ENCODE measurements at places on chromosomes 16 and 17. TPM values are rescaled to one million over a fixed set of nuclear protein-coding genes. Genes with fewer than 3 reads are reported as not detected.
A peak's percentile ranks its signal among the peaks of the same experiment; 100 is the strongest.

UMOD gene
- not detected for total RNA-seq

CDC27 gene
- 130 TPM for total RNA-seq

SENP3 gene
- total RNA-seq = 66.8 TPM

DNA sequence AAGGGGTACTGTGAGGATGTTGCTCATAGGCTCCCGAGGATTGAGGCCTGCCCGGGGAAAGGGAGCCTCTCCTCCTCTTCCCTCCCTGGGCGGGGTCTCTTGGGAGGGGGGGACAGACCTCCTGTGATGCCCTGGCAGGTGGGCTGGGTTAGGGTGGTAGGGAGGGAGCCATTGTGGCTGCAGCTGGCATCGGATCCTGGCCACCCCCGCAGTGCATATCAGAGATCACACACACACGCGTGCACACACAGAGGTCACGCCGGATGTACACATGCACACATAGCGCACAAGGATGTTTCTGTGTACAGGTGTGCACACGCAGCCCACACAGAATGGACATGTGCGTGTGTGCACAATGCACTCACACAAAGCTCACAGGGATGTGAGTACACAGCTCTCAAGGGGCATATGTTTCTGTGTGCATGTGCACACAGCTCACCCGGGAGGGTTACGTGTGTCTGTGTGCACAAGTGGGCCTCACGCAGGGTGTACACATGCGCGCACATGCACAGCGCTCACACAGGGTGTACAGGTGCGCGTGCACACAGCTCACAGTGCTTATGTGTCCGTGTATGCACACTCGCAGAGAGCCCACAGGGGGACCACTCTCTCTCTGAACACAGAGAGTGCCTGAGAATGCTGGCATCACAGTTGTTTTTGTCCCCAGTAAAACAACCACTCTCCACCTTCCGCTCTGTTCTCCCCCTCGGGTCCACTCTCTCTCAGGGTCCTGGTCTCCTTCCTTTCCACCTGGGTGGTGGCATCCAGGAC, 2.4 kb downstream of the GJD3 start:
- peaks cover 2% of the 10 kb centered on the region for H3K27me3 ChIP-seq
- DNase-seq = no peak
- no peak overlapping the region for H3K27ac ChIP-seq

GRCh38 chr17:44793885-44794842, 35.4 kb downstream of the ADAM11 start:
- peaks cover 23% of the 10 kb centered on the region for H3K36me3 ChIP-seq
- H3K27me3 ChIP-seq = peaks cover 2% of the 10 kb centered on the region
- DNase-seq = no peak
- H3K4me3 ChIP-seq = peak overlapping the region; percentile 53
- peaks cover 59% of the 10 kb centered on the region for H3K4me1 ChIP-seq

DNA sequence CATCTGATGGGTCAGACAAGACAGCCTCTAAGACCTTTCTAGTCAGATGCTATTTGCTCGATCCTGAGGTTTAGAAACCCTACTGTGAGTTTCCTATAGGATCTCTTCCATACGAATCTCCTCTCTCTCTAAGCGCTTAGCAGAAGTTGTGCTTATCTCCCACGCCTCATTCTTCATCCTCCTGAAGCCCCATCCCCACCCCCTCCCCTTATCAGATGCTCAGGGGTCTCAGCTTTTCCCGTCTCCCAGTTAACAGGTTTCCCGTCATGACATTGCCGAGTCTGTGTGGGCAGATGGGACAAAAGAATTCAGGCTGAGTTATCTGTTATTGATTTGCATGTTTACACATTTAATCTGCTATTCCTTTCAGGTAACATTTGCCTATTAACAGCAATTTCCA, 99.0 kb upstream of the PIRT start:
- H3K36me3 ChIP-seq = 0 out of 2 replicates have a peak, but pooled peaks cover 5% of the 10 kb centered on the region
- H3K4me3 ChIP-seq = no peak overlapping the region
- H3K27me3 ChIP-seq = no peaks in the 10 kb centered on the region
- no peak for DNase-seq
- no peak overlapping the region for H3K27ac ChIP-seq
- no peaks in the 10 kb centered on the region for H3K4me1 ChIP-seq

DNA sequence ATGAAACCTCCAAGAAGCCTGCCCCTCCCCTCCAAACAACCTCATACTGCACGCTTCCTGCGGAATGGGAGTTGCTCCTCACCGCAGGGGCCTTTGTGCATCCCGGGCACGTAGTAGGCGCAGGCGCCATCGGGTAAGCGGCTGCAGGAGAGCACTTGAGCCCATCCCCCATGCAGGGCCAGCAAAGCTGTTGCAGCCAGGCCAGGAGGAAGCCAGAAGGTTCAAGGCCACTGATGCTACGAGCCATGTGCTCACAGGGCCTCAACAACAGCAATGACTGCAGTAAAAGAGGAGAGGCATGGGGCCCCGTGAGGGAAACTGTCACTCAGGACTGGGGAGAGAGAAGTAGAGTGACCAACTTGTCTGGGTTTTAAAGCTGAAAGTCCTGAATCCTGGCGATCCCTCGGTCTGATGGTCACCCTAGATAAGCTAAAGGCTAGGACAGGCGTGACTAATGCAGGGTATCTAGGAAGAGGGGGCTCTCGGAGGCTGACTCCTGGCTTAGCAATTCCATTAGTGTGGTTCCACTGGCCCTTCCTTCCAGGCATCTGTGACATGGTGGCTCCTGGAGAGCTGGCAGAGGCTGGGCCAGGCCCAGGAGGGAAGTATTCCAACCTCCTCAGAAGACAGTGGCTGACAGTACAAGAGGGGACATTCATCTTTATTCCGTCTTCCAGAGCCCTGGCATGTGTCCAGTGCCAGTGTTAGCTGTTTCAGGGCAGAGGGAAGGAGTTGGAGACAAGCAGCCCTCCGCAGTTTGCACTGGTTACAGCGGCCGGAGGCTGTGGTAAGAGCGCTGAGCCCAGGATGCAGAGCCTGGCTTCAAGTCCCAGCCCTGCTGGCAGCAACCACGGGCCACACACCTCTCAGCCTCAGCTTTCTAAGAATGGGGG, 20.8 kb downstream of the GOSR2 start:
- peaks cover 27% of the 10 kb centered on the region for H3K4me1 ChIP-seq
- peaks cover 15% of the 10 kb centered on the region for H3K36me3 ChIP-seq
- peaks cover 7% of the 10 kb centered on the region for H3K27me3 ChIP-seq
- H3K27ac ChIP-seq = peak overlapping the region; percentile 62

DNA sequence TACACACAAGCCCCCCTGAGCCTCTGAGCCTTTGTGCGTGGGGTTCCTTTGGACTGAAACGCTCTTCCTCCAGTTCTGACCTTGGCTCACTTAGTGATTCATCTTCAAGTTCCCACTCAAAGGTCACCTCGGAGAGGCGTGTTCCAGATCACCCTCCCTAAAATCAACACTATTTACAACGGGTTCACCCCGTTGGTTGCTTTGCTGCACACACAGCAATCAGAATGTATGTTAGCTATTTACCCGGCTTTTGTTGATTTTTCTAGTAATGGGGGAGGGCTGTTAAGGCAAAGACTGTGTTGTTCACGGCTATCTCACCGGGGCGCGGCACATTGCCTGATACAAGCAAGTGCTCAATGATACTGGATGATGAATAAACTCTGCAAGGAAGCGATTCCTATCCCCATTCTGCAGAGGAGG, 977 bp downstream of the NAGPA start:
- H3K4me1 ChIP-seq = peaks cover 23% of the 10 kb centered on the region
- H3K36me3 ChIP-seq = no peaks in the 10 kb centered on the region
- peak overlapping the region; percentile 85 for H3K4me3 ChIP-seq
- no peak for DNase-seq
- H3K27ac ChIP-seq = peak overlapping the region; percentile 45

GRCh38 chr16:80940069-80940856, 66.4 kb downstream of the CMC2 start:
- no peak for DNase-seq
- H3K27me3 ChIP-seq = peaks cover 1% of the 10 kb centered on the region
- H3K27ac ChIP-seq = peak overlapping the region; percentile 40
- H3K4me1 ChIP-seq = peaks cover 45% of the 10 kb centered on the region
- H3K36me3 ChIP-seq = no peaks in the 10 kb centered on the region
- H3K4me3 ChIP-seq = no peak overlapping the region

GRCh38 chr17:73394512-73395450, 83.0 kb upstream of the CDC42EP4 start:
- DNase-seq = no peak
- peaks cover 19% of the 10 kb centered on the region for H3K27me3 ChIP-seq
- no peaks in the 10 kb centered on the region for H3K4me1 ChIP-seq
- no peak overlapping the region for H3K4me3 ChIP-seq
- H3K36me3 ChIP-seq = no peaks in the 10 kb centered on the region
- no peak overlapping the region for H3K27ac ChIP-seq

DNA sequence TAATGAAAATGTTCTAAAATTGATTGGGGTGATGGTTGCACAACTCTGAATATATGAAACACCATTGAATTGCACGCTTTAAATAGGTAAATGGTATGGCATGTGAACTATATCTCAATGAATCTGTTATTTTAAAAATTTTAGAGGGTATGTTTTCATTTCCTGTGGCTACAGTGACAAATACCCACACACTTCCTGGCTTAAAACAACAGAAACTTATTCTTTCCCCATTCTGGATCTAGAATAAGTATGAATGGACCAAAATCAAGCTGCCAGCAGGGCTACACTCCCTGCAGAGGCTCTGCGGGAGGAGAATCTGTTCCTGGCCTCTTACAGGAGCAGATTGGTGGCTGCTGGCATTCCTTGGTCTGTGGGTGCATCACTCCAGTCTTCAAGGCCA, 11.3 kb upstream of the PECAM1 start:
- H3K4me1 ChIP-seq = peaks cover 7% of the 10 kb centered on the region
- H3K27ac ChIP-seq = no peak overlapping the region
- no peaks in the 10 kb centered on the region for H3K36me3 ChIP-seq
- H3K27me3 ChIP-seq = peaks cover 5% of the 10 kb centered on the region
- DNase-seq = no peak

GRCh38 chr17:81720267-81721071, 8.4 kb downstream of the SLC25A10 start:
- peaks cover 3% of the 10 kb centered on the region for H3K27me3 ChIP-seq
- H3K36me3 ChIP-seq = no peaks in the 10 kb centered on the region
- peaks cover 13% of the 10 kb centered on the region for H3K4me1 ChIP-seq
- H3K27ac ChIP-seq = no peak overlapping the region

DNA sequence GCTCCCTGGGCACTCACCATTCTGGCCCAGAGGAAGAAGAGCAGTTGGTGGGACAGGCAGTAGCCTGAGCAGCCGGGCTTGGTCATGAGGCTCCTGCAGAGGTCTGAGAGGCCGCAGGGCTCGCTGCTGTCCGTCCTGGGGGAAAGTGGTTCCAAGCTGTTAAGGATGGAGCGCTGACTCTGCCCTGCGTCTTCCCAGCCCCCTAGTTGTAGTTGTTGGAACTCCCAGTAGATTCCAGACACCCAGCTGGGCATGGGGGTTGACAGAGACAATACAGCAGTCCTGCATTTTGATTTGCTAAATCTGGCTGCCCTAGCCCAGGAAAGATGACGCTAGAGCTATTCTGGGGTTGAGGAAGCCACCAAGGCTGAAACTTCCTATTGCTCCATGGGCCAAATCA, 7.3 kb downstream of the C16orf89 start:
- no peak overlapping the region for H3K4me3 ChIP-seq
- no peak overlapping the region for H3K27ac ChIP-seq
- no peaks in the 10 kb centered on the region for H3K4me1 ChIP-seq
- H3K27me3 ChIP-seq = peaks cover 23% of the 10 kb centered on the region
- DNase-seq = no peak

DNA sequence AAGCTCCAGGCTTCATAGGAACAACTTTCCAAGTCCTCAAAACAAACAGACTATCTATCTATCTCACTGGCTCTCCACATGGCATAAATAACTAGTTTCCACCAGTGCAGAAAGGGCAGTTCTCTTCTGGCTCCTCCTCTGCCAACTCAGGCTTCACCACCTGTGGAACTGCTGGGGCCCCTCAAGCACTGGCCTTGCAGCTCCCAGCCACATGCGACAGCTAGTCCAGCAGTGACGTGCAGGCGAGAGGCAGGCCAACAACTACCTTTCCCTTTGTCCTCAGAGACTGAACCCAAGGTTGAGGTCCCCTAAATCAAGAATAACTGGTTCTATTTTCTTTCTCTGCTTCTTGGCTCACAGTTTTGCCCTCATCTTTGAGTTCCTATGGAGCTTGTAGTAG, 137.6 kb downstream of the AATF start:
- no peaks in the 10 kb centered on the region for H3K4me1 ChIP-seq
- H3K27me3 ChIP-seq = peaks cover 8% of the 10 kb centered on the region
- no peaks in the 10 kb centered on the region for H3K36me3 ChIP-seq
- DNase-seq = no peak

DNA sequence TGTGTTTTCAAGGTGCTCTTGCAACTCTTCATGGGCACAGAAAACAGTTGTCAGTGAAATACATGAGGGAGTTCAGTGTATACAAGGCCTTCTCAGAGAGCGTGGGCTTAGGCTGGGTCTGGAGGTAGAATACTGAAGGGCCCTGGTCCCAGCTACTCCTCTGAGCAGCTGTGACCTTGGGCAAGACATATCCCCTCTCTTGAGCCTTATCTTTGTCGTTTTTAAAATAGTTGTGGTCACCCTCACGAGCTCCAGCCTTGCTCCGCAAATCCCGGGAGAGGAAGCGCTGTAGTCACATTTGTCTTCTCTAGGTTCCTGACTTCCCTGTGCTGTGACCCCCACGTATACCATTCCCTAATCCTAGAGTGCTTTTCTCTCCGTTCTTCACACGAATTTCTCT, 3.6 kb downstream of the ZNRF1 start:
- H3K27ac ChIP-seq = no peak overlapping the region
- H3K36me3 ChIP-seq = peaks cover 14% of the 10 kb centered on the region
- peaks cover 48% of the 10 kb centered on the region for H3K4me1 ChIP-seq
- DNase-seq = no peak
- H3K27me3 ChIP-seq = peaks cover 2% of the 10 kb centered on the region

DNA sequence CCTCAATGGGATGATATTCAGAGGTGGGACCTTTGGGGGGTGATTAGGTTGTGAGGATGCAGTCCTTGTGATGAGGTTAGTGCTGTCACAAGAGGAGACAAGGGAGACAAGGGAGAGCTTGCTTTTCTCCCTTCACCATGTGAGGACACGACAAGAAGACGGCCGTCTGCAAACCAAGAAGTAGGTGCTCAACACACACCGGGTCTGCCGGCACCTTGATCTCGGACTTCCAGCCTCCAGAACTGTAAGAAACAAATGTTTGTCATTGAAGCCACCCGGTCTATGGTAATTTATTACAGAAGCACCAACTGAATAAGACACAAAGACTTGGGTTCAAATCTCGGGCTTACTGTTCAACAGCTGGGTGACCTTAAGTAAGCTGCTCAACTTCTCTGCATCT, 64.9 kb downstream of the MPHOSPH6 start:
- H3K27me3 ChIP-seq = peaks cover 4% of the 10 kb centered on the region
- H3K36me3 ChIP-seq = no peaks in the 10 kb centered on the region
- H3K27ac ChIP-seq = no peak overlapping the region
